ENCODE measurements at places on chromosomes 16 and 17. TPM values are rescaled to one million over a fixed set of nuclear protein-coding genes. Genes with fewer than 3 reads are reported as not detected.

KCNH6 gene
- total RNA-seq: not detected

ARRB2 gene
- 94.6 TPM for total RNA-seq

DNA sequence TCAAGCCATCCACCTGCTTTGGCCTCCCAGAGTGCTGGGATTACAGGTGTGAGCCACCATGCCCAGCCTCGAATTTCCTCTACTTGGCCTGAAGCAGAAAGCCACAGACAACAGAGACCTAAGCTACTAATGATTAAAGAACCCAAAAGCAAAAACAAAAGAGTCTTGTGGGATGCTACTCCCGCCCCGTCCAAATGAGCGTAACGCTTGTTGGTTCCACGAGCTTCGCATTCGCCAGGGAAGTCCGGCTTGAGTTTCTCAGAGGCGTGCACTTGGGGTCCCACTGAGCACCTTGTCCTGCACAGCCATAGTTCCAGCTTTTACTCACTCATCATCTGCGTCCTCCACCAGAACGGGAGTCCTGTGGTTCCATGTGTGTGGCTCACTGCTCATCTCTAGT is 16.0 kb downstream of the CEP295NL start:
- DNase-seq: no peak

GRCh38 chr16:20441191-20441590 is 10.1 kb upstream of the ACSM2A start:
- DNase-seq: no peak

GRCh38 chr16:29843931-29844330 is 19.1 kb downstream of the CDIPT start:
- DNase-seq: no peak

PRSS53 gene
- total RNA-seq: 4.5 TPM
